ENCODE measurements at places on chromosomes 6 and 20.

DNA sequence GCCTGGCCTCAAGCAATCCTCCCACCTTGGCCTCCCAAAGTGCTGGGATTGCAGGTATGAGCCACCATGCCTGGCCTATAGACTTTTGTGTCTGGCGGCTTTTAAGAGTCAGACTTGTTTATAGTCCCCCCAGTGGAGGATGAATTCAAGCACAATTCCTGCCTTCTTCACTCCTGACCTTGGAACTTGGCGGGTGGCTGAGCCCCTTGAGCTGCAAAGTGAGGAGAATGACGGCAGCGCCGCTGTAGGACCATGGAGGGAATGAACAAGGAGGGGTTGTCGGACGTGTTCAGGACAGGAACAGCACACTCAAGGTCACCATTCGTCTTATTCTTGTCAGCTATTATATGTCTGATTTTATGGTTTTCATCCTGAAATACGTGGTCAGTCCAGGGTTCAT is 265.4 kb downstream of the CDH4 start:
- DNase-seq, result no peak

DNA sequence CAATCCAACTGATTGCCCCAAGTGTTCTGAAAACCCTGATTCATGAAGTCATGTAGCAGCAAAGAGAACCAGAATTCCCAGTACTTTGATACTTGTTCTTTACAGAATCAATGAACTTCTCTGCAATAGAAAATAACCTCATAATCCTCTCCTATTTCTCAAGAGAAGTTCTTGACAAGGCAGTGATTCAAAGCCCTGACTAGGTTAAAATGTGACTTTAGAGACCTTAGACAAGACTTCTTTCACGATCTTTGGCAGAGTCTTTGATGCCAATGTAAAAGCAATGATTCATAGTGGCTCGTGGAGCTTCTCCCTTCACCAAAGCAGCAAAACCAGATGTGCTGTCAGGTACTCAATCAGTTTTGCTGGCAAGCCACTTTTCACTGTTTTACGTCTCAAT is 95.2 kb downstream of the CDK19 start:
- no peak for DNase-seq

- DNase-seq, result no peak
Measured at GRCh38 chr6:85669735-85670194, 27.1 kb upstream of the SYNCRIP start.

GRCh38 chr20:62466072-62466760 is 9.6 kb downstream of the GATA5 start:
- DNase-seq, result no peak

GRCh38 chr20:1119524-1119923 is 1.1 kb downstream of the PSMF1 start:
- DNase-seq, result no peak

DNA sequence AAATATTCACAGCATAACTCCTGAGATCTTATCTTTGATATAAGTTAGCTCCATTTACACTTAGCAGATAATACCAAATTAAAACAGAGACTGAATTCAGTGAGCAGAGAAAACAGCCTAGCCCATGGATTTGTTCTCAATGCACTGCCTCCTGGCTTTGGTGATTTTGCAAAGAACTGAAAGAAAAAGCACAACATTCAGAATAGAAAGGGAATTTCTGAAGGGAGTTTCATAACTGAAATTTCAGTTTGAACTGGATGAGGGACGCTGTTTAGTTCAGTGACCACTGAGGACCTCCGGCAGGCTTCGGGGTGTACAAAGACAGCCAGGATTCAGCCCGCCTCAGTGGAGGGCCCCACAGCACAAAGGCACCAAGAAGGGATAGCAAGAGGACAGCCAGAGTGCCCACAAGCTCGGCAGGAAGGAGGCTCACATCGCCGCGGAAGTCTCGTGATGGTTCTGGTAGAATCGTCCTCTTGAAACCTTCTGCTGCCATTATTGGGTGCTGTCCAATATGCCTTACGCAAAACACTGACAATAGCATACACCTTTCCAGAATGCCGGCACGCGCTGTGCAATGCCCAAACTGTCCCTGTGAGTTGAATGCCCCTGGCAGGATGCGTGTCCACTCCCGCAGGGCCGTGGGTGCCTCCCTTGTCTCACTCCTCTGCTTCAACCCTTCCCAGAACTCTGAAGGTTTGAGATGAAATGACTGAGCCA is 9.7 kb upstream of the IRF4 start:
- no peak for DNase-seq

DNA sequence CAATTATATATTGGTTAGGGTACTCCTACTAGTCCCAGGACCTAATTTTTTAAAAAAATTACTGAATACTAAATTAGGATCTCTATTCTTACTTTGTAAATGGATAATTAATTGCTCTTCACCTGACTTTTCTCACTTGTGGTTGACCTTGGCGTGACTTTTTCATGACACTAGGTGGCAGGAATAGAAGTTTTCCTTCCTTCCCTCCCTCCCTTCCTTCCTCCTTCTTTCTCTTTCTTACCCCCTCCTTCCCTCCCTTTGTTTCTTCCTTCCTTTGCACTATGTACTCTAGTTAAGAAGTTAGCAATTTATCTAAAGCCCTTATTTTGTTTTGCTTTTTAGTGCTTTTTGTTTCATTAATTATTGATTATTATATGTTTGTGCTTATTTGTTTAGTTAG is 20.4 kb upstream of the HBS1L start:
- DNase-seq, result no peak

GRCh38 chr6:116513224-116513875 is 1.9 kb downstream of the CALHM5 start:
- DNase-seq, result no peak

GRCh38 chr6:128507337-128508310 is 12.8 kb downstream of the PTPRK start:
- no peak for DNase-seq

GRCh38 chr6:4157506-4157905 is 22.1 kb upstream of the ECI2 start:
- DNase-seq, result no peak

DNA sequence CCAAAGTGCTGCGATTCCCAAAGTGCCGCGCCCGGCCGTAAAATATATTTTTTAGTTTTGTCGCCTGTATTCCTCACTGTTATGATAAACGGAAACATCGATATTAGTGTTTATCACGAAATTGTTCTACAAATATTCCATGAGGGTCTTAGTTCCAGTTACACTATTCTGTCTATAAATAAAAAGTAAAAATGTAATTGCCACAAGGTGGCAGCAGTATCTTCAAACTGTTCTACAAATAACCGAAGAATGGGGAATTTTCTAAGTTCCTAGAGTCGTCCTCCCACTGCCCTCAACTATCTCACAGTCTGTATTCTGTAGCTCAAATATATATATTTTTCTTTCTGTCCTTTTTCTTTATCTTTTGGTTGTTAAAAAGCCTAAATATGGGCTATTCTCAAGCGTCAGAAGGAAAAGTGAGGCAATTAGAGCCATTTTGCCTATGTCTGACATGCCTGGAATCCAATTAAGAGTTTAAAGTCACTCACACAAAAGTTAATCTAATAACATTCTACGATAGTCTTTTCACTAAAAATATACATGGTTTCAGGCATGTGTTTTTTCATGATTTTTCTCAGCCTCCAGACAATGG is 14.2 kb upstream of the FAM162B start:
- DNase-seq, result no peak

DNA sequence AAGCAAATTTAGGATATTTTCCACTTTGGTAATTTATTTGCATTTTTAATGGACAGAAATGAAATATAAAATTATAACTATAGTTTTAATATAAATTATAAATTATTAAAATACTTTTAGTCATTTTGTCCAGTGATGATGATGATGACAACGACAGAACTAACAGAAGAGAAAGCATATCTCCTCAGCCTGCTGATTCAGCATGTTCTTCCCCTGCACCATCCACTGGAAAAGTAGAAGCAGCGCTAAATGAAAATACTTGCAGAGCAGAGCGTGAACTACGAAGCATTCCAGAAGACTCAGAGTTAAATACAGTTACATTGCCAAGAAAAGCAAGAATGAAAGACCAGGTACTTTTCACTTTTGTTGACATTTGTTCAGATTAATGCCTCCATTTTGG is 64.9 kb downstream of the SENP6 start:
- no peak for DNase-seq

DNA sequence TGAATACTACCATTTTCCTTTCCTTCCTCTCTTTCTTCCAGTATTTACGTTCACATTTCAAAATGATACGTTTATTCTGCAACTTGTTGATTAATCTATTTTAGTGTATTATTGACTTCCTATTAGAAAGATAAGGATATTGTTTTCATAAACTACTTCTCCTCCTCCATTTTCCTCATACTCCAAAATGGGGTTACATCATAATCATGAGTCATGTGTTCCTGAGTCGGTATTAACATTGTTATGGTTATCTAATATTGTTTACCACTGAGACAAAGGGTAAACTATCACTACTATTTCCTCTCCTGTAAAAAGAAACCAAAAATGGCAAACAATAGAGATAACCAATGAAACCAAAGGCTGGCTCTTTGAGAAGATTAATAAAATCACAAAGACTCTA is 126.5 kb upstream of the CDYL start:
- DNase-seq, result no peak

DNA sequence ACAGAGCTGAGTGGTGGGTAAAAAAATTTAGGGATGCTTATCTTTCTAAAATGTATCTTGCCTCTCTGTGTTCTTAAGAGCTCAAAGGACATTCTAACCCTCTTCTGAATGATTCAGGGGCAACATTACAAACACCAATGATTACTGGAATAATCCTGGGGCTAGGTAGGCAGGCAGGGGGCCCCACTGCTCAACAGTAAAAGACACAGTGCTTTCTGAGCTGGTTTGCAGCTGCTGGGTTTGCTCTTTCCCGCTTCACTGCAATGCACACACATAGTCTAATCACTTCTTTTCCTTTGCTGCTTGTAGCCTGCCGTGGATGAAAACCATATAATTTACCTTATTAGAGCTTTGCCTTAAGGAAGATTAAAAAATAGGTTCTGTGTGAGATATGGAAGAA is 23.9 kb downstream of the CLDN20 start:
- no peak for DNase-seq
